Mesenchymal stem cell (in vitro differentiated cells and primary cell): ENCODE measurements at places on chromosomes 2 and 18.

- DNase-seq = peak; percentile 94
Measured at GRCh38 chr18:10010611-10011015, 96.8 kb downstream of the VAPA start.

DNA sequence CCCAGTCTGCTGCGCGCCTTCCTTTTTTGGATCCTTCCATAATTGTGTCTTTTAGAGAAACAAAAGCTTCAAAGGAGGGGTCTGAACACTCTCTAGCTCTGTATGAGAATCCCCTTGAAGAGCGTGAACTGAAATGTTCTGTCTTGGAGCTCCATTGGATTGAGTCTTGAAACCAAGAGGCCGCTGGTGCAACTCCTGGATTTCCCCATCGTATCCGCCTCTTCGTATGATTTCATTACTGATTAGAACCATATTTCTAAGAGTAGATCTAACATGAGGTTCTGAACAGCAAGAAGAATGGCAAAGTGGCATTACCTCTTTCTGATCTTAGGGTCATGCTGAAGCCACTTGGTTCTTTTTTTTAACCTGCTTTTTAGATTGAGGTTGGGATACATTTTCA, 31.4 kb upstream of the NRP2 start:
- no peak for DNase-seq

GRCh38 chr2:37985333-37985732, 60.2 kb downstream of the RMDN2 start:
- DNase-seq = peak; percentile 26

GRCh38 chr2:69931832-69932595, 17.1 kb downstream of the MXD1 start:
- no peak for DNase-seq

DNA sequence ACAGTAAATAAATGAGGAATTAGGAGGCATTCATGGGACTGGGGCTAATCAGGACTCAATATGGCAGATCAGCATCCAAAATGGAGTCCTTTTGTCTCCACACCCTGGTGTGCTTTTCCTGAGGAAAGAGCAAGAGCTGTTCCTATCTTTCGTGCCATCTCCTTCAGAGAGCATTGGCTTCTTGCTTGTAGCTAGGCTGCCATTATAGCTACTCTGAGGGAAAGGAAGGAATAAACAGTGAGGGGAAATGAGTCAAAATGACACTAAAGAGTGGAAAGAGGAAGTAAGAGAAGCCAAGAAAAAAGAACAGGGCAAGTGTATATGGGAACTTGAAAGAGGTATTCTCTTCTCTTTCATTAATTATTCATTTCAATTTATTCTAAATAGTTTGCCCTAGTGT, 8.4 kb upstream of the NMI start:
- no peak for DNase-seq

DNA sequence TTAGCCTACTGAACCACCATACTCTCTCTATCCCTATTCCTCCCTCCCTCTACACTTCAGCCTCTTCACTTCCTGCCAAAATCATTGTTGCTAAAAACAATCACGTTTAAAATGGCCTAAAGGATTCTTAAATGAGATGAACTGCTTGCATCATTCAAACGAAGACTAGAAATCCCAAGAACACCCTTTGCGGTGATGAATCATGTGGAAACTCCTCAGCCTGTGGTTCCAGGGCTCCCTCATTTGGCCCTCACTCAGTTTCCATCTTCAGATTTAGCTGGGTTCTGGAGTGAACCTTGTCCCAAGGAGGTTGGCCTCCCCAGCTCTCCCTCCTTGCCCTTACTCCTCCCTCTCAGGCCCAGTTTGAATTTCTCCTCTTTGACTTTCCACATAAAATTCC, 125.6 kb upstream of the CDC42EP3 start:
- peak; percentile 59 for DNase-seq

DNA sequence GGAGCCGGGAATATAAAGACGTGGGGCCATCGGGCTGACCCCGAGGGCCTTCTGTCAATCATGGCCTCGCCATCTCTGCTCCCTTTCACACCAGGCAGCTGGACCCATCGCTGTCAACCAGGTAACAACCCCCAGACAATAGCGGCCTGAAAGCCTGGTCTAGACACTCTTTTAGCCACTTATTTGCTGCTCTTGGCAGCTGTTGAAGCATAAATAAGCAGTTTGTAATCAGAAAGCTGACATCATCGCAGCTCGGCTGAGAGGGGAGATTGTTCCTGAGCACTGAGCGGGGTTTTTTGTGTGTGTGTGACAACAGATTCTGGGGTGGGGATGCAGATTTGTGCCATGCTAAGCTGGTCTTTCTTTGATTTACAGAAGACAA, 423.6 kb upstream of the POU3F3 start:
- no peak for DNase-seq

DNA sequence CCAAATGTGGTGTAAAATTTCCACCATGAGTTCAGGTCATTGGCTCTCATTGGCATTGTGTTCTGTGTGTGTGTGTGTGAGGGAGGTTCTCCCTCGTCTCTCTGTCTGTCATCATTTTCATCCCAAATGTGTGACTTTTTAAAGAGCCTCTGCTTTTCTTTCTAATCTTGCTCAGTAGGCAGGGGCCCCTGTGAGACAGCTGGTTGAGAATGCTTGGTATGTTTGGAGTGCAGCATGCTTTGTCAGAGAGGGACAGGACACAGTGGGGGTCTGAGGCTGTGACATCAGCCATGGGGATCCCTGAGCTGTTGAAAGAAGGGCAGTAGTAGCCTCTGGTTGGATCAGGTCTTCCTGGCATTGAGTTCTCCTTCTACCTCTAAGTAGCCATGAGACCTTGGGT, 10.6 kb downstream of the PTPRM start:
- DNase-seq = peak; percentile 68

GRCh38 chr2:142880279-142880678, 2.8 kb downstream of the KYNU start:
- DNase-seq = peak; percentile 72

DNA sequence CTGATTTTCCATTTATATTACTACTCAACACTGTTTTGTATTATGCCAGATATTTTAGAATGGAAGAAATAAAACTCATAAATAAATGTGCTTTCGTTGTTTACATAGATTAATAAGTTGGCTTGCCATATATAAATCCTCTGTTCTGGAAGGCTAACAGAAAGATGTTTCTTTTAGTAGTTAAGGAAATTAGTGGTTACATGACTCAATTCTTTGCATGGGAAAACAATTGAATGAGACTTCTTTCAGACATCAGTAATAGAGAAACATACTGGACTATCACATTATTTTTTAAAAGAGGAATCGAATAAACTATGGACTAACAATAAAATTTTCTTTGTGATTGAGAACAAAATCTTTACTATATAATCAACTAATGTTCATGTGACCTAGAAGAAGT, 336.5 kb downstream of the KCNS3 start:
- no peak for DNase-seq

GRCh38 chr18:74806073-74806472, 208.4 kb downstream of the ZNF407 start:
- no peak for DNase-seq

- DNase-seq = peak; percentile 78
Measured at GRCh38 chr2:99865818-99866676, 276.3 kb downstream of the AFF3 start.

DNA sequence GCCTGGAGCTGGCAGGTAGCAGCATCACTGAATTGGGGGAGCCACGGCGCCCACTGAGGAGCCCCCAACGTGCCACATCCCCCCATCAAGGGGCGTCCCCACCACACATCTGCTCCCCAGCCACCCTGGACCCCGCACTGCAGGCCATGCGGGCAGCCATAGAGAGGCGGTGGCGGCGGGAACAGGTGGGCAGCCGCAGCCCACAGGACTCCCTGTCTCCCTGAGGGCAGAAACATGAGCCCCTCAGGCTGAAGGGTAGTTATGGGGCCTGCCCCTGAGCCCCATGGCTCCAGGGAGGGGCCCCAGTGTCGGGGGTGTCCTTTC, 26.6 kb downstream of the CROCC2 start:
- DNase-seq = no peak

- no peak for DNase-seq
Measured at GRCh38 chr18:78099979-78100588, 850.4 kb downstream of the GALR1 start.

- no peak for DNase-seq
Measured at GRCh38 chr18:41850781-41851180, 104.3 kb upstream of the PIK3C3 start.

DNA sequence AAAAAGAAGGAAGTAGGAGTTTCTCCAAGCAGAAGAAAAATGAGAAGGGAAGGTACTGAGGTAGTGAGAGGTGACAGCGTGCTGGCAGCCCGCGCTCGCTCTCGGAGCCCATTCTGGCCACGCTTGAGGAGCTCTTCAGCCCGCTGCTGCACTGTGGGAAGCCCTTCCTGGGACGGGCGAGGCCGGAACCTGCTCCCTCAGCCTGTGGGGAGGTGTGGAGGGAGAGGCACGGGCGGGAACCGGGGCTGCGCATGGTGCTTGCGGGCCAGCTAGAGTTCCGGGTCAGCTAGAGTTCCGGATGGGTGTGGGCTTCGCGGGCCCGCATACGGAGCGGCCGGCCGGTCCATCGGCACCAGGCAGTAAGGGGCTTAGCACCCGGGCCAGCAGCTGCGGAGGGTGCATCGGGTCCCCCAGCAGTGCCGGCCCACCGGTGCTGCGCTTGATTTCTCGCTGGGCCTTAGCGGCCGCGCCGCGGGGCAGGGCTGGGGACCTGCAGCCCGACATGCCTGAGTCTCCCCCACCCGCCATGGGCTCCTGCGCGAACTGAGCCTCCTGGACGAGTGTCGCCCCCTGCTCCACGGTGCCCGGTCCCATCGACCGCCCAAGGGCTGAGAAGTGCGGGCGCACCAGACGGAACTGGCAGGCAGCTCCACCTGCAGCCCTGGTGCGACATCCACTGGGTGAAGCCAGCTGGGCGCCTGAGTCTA, 11.1 kb upstream of the CYS1 start:
- no peak for DNase-seq

DNA sequence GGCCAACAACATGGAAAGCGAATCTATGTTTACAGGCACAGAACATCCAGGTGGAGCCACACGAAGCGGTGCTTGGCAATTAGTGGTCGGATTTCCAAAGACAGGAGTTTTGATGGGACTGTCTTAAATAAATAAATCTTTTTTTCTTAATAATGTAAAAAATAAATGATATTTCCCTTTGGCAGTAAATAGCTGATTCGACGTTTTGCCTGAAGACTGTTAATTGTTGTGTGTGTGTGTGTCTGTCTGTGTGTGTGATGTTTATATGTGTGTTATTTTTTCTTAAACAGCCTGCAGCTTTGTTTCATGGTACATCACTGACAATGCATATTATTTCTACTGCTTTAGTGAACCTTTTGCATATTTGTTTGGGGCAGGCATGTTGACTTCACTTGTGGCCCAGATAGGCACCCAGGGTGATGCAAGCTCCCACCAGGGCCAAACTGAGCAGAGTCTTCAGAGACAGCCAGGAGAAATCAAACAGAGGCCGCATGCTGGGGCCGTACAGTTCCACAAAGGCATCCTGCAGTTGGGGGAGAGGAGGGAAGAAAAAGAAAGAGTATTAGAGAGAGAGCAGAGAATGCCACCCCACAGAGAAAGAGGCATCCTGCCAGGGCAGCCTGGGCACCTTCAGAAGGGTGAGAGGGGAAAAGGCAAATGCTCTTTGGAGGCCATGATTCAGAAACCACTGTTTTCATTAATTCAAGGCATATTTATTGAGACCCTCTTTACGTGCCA, 191.2 kb downstream of the BCL2 start:
- DNase-seq = no peak

DNA sequence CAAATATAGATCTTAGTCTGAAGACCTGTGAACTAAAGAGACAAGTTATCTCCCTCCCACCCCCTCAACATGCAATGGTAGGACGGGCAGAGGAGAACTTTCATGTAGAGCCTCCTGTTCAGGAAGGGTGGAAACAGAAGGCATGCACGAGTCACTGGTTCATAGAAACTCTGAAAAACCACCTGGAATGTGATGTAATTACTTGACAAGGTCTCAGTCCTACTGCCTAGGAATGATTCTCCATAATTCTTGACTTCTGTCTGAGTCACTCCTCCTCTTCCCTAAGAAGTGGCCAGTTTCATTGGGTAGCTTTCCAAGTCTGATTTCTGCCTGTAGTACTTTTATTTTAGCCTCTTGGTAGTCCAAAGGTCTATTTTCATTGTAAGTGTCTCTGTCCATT, 277.3 kb downstream of the PTPRM start:
- DNase-seq = no peak

DNA sequence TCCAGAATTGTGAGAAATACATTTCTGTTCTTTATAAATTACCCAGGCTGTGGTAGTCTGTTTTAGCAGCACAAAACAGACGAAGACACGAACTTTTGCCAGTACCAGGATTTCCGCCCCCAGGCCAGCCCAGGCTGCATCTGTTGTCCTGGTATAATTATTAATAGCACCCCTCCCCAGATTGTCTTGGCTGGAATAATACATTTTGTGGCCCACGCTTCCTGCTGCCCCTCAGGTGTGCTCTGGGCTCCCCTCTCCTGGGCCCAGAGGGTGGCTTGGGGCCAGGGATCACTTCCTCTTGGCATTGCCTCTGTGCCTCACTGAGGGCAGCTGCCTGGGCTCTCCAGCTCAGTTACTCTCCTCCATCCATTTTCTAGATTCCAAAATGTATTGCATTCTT, 102.1 kb upstream of the HS6ST1 start:
- DNase-seq = no peak

DNA sequence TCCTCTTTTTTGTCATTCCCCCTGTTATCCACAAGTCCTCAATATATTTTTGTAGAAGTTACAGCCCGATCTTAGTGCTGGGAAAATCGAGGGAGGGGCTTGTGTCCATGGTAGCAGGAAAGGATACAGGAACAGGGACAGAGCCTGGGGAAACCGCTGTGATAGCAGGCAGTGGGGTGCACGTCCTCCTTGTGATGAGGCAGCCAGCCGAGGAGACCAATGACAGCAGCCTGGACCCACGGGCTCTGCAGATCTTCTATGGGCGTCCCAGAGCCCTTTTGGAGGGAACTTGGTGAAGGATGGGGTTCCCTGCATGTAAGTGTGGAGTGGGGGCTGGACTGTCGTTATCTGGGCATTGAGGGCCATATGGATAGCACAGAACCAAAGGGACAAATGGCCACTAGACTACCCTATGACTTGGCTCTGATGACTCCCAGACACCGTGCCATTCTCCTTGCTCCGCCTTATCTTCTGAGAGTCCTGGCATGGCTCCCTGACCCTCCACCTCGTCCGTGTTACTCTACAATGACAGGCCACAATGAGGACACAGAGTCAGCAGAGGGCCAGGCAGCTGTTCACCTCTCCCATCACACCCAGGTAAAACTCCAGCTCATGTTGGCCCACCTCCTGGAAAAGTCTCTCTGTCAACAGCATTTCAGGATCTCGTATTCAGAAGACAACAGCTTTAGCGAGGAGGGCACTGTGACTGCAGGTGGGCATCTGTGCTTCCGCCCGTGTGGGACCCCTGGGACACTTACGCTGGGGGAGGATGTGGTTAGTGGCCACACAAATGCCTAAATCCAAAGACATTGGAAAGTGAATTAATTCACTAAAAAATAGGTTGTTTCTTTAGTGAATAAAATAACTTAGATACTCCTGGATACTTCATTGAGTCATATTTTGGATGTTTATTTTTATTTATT, 100.1 kb downstream of the VAPA start:
- DNase-seq = no peak

DNA sequence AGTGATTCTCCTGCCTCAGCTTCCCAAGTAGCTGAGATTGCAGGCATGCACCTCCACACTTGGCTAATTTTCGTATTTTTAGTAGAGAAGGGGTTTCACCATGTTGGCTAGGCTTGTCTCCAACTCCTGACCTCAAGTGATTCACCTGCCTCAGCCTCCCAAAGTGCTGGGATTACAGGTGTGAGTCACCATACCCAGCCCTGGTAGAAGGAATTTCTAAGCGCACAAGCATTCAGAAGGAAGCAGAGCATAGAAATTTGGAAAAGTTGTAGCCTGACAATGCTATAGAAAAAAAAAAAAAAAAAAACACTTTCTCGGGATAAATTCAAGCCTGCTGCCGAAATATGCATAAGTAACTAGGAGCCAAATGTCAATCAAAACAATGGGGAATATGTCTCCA, 249.4 kb downstream of the GRB14 start:
- DNase-seq = no peak
